ENCODE measurements at places on chromosomes 1 and 21.

GRCh38 chr1:183544598-183545297, 45.5 kb downstream of the NCF2 start:
- no peak overlapping the region for H3K27ac ChIP-seq
- no peaks in the 10 kb centered on the region for H3K4me1 ChIP-seq
- peaks cover 91% of the 10 kb centered on the region for H3K36me3 ChIP-seq
- DNase-seq: peak; percentile 60

DNA sequence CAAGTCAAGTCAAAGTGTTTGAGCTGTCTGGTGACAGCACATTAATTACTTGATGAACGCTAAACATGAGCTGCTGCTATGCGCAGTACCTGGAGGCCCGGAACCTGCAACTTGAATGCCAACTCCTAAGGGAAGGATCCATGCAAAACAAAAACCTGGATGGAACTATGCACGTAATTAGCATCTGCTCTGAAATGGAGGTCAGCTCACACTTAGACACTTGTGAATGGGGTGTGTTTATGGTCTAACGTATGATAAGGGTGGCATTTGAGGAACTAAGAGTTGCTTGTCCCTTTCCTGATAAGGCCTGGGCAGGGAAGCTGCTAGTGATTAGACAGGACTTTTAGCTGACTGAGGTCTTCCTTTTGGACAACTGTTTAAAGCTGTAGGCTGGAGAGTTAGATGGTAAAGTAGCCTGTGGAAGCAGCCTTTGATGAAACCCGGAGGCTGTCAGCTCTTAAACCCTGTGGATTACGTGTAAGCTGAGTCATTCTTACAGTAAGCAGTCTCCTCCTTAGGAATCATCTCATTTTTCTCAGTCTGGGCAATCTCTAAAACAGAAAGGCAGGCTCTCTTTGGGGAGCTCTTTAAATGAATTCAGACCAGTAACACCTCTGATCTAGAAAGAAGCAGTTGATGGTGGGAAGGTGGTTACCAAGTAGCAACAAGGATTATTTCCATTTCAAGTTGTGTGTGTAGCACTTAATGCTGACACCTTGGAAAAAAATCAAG, 6.8 kb downstream of the TENT5C start:
- no peak overlapping the region for H3K4me3 ChIP-seq
- DNase-seq: peak; percentile 73
- H3K36me3 ChIP-seq: no peaks in the 10 kb centered on the region
- no peaks in the 10 kb centered on the region for H3K27me3 ChIP-seq
- H3K27ac ChIP-seq: peak overlapping the region; percentile 57

DNA sequence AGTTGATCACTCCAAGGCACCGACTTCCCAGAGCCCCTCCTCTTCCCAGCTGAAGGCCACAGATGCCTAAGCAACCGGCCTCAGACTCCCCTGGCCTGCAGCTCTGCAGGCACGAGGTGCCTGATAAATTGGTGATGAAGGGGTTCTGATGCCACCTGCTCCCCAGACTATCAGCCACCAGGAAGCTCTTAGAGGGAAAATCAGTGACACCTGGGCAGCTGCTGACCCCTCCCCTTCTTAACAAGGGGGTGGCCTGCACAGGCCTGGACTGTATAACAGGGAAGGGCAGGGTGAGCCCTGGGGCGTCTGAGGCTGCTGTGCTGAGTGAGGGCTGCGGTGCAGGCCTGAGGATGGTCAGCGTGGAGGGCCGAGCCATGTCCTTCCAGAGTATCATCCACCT, at the start of gene PADI6:
PADI6 (plus strand) TSS at position 301 of the 400 bp plus-strand sequence; CDS start at position 351, 50 bp downstream.
- peaks cover 47% of the 10 kb centered on the region for H3K27me3 ChIP-seq
- no peak within 1 kb of the TSS for H3K27ac ChIP-seq
- no peak for DNase-seq
- no peak within 1 kb of the TSS for H3K4me3 ChIP-seq

GRCh38 chr1:94562519-94563260, 21.1 kb upstream of the F3 start:
- no peaks in the 10 kb centered on the region for H3K4me1 ChIP-seq
- no peak overlapping the region for H3K4me3 ChIP-seq
- peak overlapping the region; percentile 27 for H3K27ac ChIP-seq
- no peaks in the 10 kb centered on the region for H3K36me3 ChIP-seq

GRCh38 chr1:236334893-236335545, 53.3 kb upstream of the ERO1B start:
- no peak overlapping the region for H3K4me3 ChIP-seq
- peaks cover 10% of the 10 kb centered on the region for H3K4me1 ChIP-seq
- no peak for DNase-seq
- no peak overlapping the region for H3K27ac ChIP-seq
- H3K27me3 ChIP-seq: no peaks in the 10 kb centered on the region

- peak overlapping the region; percentile 78 for H3K4me3 ChIP-seq
- no peaks in the 10 kb centered on the region for H3K36me3 ChIP-seq
- peak overlapping the region; percentile 81 for H3K27ac ChIP-seq
Observed at GRCh38 chr1:147669469-147670318, 630 bp downstream of the ACP6 start.

- no peaks in the 10 kb centered on the region for H3K36me3 ChIP-seq
- no peak for DNase-seq
- H3K4me3 ChIP-seq: no peak overlapping the region
- no peak overlapping the region for H3K27ac ChIP-seq
- no peaks in the 10 kb centered on the region for H3K27me3 ChIP-seq
Observed at GRCh38 chr1:36761113-36761512, 273.2 kb downstream of the GRIK3 start.

DNA sequence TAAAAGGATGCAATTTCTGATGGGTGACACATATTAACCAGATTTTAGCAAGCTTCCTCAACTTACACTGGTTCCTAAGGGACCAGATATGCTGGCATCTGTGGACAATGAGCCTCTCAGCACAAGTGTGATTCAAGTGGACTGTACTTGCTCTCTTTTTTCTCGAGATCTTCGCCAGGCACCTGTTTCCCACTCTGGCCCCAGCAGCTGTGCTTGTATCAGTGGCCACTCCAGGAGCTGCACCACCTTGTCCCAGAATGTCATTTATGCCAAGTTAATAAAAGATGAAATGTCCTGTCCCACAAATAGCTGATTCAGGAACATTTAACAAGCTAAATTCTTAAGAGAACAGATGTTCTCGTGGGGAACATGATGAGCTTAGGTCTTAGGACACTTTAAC, 14.6 kb downstream of the C1orf198 start:
- H3K27me3 ChIP-seq: no peaks in the 10 kb centered on the region
- DNase-seq: no peak
- peak overlapping the region; percentile 3 for H3K27ac ChIP-seq
- H3K4me3 ChIP-seq: no peak overlapping the region

DNA sequence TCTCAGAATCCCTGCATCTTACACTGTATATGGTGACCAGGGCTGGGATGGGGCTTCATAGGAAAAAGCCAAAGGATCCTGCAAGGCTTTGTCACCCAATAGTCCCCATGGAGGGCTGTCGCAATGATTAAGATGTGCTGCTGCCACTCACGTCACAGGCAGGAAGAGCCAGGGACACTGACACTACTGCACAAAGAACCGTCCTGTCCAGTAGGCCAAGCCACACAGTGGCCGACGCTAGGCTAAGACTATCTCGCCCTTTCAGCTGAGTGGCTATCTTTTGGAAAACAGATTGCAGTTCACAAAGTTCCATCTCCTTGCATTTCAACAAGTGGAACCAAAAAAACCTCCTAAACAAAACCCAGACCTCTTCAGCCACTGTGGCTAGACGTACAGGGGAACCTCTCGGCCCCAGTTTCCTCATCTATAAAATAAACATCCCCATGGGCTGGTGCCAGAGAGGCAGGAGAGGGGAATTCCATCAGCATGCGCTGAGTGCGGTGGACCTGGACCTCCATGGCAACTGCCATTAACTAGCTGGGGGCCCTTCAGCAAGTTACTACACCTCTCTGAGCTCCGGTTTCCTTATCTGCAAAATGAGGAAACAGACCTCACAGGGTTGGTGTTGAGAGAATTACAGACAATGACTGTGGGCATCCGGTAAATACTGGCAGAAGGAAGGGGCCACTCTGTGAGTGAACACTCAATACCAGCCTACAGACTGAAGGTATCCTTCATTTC, 8.7 kb downstream of the CAPZB start:
- peaks cover 96% of the 10 kb centered on the region for H3K4me1 ChIP-seq
- H3K27ac ChIP-seq: peak overlapping the region; percentile 86
- H3K4me3 ChIP-seq: peak overlapping the region; percentile 7
- H3K27me3 ChIP-seq: no peaks in the 10 kb centered on the region
- DNase-seq: no peak
- no peaks in the 10 kb centered on the region for H3K36me3 ChIP-seq

Data from stomach (tissue), 19 donors.